Ascending aorta (tissue), 2 donors: ENCODE measurements at places on chromosomes 3 and 15. TPM values are rescaled to one million over a fixed set of nuclear protein-coding genes. Genes with fewer than 3 reads are reported as not detected.

The NTRK3 gene
- total RNA-seq, result 52.7 TPM

The CXCR6 gene
- 2.1 TPM for total RNA-seq

The KLF15 gene
- total RNA-seq, result 74.0 TPM

The PLD1 gene
- total RNA-seq, result 8.8 TPM

The NAA80 gene
- total RNA-seq, result 38.8 TPM

The RASGRP1 gene
- total RNA-seq, result not detected

The NPAP1 gene
- not detected for total RNA-seq

The GOLGA8Q gene
- not detected for total RNA-seq

The ANKUB1 gene
- total RNA-seq, result not detected

The GP5 gene
- 0.11 TPM for total RNA-seq

The UBE3A gene
- total RNA-seq, result 34.1 TPM

The CRBN gene
- 114 TPM for total RNA-seq

The C3orf20 gene
- total RNA-seq, result not detected

The STIMATE gene
- total RNA-seq, result 18.9 TPM

The C3orf22 gene
- total RNA-seq, result not detected

The PDCD7 gene
- total RNA-seq, result 9.2 TPM

The RYR3 gene
- 3.1 TPM for total RNA-seq

The STXBP5L gene
- total RNA-seq, result not detected

The GRM7 gene
- total RNA-seq, result 4.8 TPM

The GOLGA8M gene
- total RNA-seq, result 0.75 TPM

The STARD5 gene
- total RNA-seq, result 4.8 TPM

The TLR9 gene
- not detected for total RNA-seq

The EPHB1 gene
- 0.53 TPM for total RNA-seq

The SLC22A13 gene
- not detected for total RNA-seq

The GOLGA8S gene
- total RNA-seq, result not detected

The RARB gene
- total RNA-seq, result 52.7 TPM
